ENCODE measurements at places on chromosomes 6 and 20.

DNA sequence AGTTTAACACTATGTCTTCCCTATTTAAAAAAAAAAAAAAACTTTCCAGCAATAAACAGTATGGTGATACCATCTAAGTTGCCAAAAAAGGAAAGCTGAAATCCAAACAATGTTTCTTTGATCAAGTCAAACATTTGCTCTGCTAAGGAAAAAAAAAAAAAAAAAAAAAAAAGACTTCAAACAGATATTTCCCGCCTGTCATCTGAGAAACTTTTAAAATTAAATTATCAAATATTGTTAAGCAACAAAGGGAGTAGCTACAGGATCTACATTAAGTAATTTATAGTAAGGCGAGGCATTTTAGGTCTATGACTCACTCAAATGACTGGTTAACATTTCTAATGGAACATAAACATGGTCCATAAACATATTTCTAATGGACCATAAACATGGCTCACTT, 121.2 kb downstream of the DST start:
- DNase-seq, result no peak

DNA sequence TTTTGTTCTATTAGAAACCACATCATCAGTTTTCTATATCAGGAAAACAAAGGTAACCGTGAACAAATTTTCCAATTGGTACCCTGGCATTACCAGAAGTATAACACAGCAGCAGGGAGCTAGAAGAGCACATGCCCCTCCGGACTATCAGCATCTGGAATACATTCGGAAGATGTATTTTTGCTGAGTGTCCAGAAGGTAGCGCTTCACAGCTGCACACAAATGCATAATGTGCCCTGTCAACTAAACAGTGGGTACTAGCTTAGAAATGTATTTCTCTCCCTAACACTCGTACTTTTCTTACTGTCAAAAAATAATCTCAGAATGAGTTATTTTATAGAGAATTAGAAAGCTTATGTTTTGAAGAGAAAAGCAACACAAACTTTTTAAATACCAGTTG, 77.6 kb downstream of the HUS1B start:
- no peak for DNase-seq

DNA sequence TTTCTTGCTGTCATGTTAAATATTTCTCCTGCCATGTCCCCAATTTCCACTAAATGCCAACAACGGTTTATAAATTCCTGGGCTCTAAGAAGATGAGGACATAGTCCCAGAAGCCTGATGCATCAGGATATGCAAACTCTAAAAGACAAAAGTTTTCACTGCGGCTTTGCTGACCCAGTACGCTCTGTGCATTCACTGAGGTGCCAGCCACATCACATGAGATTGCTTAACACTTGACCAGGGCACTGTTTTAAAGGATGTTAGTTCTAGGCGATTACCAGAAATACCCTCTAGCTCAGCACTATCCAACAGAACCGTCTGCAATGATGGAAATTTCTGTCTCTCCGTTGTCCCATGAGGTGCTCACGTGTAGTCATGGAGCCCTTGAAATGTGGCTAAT, 19.9 kb upstream of the ADTRP start:
- DNase-seq, result no peak

DNA sequence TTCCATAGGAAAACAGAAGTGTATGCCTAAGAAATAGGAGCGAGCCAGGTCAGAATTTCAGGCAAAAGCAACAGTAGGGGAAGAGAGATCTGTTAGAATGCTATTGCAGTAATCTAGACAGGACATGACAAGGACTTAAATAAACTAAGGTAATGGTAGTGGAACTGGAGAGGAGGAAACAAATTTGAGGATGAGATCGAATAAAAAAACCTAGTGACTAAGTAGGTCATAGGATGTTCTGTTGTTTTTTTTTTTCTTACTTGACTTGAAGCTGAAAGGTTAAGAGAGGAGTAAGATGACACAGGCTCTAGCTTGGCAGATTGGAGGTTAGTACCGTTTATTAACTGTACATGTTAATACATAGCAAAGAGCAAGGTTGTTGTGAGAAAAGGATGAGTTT, 28.6 kb downstream of the ORC3 start:
- DNase-seq, result no peak

DNA sequence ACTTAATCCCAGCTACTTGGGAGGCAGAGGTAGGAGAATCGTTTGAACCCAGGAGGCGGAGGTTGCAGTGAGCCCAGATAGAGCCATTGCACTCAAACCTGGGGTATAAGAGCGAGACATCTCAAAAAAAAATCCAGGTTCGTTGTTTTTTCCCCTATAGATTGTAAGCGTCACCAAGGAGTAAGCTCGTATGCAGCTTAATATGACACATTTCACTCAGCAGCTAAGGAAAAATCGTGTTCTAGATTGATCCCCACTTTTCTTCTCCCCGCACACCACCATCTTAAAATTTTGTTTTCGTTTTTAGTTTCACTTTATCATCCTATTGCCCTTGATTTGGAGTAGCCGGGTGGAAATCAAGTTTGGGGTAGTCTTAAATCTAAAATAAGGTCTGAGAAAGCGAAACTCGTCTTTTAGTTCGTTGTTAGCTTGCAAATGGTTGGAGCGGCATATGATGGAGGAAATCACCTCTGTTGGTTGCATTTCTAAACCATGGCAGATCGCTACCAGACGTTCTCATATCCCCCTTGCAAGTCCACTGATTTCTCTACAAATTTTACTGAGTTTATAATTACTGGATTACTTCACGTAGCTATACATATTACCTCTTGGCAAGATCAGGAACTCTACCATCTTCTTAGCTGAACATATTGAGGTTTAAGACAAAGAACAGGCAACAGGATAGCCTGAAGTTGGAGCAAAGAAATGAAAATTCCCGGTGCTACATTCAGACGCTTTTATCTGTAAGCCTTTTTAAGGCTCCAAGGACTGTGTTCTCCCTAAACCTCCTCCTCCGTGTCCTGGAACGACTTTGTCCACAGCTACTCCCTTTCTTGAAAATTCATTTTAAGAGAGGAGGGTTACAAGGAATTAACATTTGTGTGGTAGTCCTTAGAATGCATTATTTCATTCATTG, 91.1 kb upstream of the BTN3A2 start:
- no peak for DNase-seq

DNA sequence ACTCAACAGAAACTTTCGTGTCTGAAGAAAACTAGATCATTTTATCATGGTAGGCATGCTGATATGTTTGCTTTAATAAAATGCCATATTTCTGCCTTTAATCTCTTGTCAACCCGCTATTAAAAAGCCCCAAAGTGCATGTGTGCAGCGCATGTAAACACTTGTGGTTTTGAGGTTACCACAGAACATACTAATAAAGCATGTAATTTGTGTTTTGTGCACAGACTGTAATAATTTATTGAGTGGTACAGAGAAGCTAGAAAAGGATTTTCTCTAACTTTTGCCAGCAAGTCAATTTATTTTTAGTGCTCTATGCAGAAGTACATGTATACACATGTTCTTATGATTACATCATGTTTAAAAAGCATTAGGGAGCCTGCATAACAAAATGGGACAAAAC, 349.9 kb upstream of the SLC35B3 start:
- no peak for DNase-seq

GRCh38 chr6:154169193-154169847, 130.3 kb downstream of the OPRM1 start:
- no peak for DNase-seq
